Activated naive CD4-positive, alpha-beta T cell treated with anti-CD3 and anti-CD28 coated beads, Interleukin-2, amount 50 U/mL, for 72 hours (primary cell): ENCODE measurements at places on chromosomes 13 and 19. TPM values are rescaled to one million over a fixed set of nuclear protein-coding genes. Genes with fewer than 3 reads are reported as not detected.

The AMER2 gene
- total RNA-seq, result not detected

The SNAPC2 gene
- total RNA-seq, result 16.0 TPM

The NOVA2 gene
- total RNA-seq, result not detected

The GSX1 gene
- total RNA-seq, result not detected

The OVOL3 gene
- total RNA-seq, result not detected

The ITM2B gene
- 72.8 TPM for total RNA-seq

The IFNL1 gene
- total RNA-seq, result not detected

The LILRB2 gene
- total RNA-seq, result not detected

The EXOC3L2 gene
- not detected for total RNA-seq

The IL4I1 gene
- 11.1 TPM for total RNA-seq

The DYRK1B gene
- 8.9 TPM for total RNA-seq

The CCDC122 gene
- 0.25 TPM for total RNA-seq

The NR1H2 gene
- total RNA-seq, result 51.1 TPM

The HRC gene
- total RNA-seq, result not detected

The IL17D gene
- total RNA-seq, result 0.16 TPM

The ZNF350 gene
- 9.5 TPM for total RNA-seq

The CHERP gene
- total RNA-seq, result 54.9 TPM

The ZNF208 gene
- total RNA-seq, result 2.1 TPM

The CEACAM3 gene
- not detected for total RNA-seq

The FAM124A gene
- 0.09 TPM for total RNA-seq

The SBK3 gene
- total RNA-seq, result not detected
